Calu3 (cell line): ENCODE measurements at places on chromosomes 2 and 18. TPM values are rescaled to one million over a fixed set of nuclear protein-coding genes. Genes with fewer than 3 reads are reported as not detected.
A peak's percentile ranks its signal among the peaks of the same experiment; 100 is the strongest.

DNA sequence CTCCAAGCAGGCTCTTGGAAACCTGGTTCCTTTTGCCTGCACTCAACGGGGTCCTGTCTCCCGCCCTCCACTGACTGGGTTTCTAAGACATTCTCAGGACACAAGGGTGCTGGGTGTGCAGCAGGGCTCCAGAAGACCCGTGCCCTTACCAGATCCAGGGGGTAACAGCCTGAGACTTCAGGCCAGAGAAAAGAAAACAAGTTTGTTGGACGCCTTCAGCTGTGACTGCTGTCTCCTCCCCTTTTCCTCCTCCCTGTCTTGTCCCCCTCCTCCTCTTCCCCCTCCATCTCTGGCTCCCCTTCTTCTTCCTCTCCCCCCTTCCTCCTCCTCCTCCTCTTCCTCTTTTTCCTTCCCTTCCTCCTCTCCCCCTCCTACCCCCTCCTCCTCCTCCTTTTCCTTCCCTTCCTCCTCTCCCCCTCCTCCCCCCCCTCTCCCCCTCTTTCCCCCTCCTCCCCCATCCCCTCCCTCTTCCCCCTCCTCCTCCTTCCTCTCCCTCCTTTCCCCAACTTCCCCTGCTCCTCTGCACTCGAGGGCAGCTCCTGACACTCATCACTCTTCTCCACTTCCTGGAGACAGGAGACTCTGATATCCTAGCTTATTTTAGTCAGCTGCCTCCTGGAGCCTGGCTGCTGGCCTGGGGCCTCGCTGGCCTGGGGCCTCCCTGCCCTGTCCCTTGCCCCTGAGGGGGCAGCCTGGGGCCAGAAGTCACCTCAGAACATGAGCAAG lies 12.4 kb downstream of the ADRA2B start:
- DNase-seq: no peak

The CCDC121 gene
- total RNA-seq: 5.5 and 6.3 TPM in 2 replicates

DNA sequence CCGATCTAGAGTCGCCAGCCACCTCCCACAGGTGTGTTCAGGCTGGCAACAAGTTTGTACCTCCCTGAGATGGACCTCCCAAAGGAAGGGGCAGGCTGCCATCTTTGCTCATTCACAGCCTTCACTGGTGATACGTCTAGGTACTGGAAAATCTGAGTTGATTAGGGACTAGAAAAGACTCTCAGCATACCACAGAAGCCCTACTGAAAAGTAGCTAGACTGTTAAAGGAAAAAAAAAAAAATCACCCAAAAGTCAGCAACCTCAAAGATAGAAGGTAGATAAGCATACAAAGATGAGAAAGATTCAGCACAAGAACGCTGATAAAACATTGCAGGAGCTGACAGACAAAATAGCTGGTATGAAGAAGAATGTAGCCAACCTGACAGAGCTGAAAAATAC lies 128.6 kb upstream of the WDR75 start:
- DNase-seq: no peak

- DNase-seq: peak; percentile 91
These were observed 480.9 kb downstream of the TSN start for GRCh38 chr2:122236152-122236874.

DNA sequence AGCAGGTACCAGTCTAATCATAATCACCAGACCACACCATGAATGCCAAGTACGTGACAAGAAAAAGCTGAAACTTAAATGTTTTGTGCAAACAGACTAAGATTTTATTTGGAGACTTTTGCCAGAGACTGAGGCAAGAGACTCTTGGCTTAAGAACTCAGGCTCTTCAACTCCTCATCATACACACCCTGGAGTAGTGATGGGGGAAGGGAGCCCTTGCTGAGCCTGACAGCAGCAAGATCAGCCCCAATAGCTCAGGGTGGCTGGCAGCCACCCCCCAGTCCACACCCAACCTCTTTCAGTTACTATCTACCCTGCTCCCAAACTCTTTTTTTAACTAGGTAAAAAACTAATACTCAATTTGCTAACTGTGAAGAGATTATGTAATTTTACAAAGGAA lies 114.8 kb downstream of the CCBE1 start:
- DNase-seq: no peak

- DNase-seq: no peak
These were observed 892.5 kb upstream of the LRRTM1 start for GRCh38 chr2:81196933-81197628.

DNA sequence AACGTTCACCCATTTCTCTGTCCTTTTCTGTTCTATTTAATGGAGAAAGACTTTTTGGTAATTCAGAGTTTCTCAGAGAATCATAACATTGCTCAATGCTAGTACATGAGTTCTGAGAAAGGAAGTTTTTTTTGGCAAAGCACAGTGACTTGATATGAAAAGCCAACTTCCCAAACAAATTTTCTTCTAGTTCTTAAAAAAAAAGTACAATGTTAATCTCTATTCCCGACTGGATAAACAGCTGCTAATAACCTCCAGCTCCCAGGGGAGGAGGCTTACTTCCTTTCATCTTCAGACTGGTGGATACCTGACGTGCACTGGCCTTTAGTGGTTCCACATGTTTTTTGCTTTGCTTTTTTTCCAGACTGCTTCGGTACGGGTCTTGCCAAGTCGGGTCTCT lies 284.6 kb upstream of the CCDC68 start:
- no peak for DNase-seq

- no peak for DNase-seq
These were observed 19.0 kb downstream of the MTERF4 start for GRCh38 chr2:241083091-241083415.

The DNAJC27 gene
- total RNA-seq: 4.6 and 4.9 TPM in 2 replicates

DNA sequence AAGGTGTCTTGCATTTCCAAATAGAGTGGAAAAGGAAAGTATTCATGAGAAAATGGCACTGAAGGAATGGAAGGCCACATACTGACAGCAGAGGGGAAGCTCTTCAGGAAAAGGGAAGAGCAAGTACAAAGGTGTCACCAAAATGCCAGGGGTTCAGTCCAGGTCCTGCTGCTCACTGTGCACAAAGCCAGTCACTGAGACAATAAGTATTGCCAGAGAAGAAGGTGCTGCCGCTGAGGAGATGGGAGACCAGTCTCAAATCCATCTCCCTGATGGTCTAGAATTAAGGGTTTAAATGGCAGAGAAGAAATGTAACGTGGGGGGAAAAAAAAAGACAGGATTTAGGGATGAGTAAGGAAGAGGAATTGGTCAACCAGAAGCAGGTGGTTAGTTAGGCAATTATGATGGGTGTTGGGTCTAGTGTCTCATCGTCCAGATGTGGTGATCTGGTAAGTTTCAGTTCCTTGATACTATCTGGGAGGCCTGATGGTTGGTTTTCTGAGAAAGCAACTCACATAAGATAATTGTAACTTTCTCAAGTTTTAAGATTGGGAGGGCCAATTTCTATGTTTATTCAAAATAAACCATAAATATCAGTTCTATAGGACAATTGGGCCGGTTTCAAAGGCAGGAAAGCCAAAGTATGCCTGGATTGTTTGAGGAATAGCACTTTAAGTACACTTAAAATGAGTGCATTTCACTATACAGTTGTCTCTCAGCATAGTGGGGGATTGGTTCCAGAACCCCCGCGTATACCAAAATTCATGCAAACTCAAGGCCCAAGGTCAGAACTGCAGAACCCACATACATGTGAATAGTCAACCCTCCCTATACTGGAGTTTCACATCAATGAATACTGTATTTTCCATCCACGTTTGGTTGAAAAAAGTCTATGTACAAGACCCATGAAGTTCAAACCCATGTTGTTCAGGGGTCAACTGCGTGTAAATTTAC lies 109.1 kb upstream of the DNAJC10 start:
- no peak for DNase-seq

DNA sequence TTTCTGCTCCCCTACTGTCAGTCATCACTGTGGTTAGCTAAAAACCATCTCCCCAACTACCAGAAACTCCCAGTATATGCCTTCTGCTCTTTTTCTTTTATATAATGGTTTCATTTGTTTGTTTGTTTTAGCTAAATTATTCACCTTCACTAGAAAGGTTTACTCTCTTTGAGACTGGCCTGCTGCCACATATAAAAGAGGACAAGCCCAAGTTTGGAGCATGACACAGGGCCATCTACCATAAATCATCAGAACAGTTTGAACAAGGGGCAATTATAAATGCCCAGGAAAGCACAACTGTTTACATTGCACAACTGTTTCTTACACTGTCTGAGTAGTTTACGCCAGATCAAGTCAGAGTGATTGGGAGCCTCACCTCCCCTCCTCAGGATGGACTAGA lies 471.0 kb upstream of the PIK3C3 start:
- no peak for DNase-seq

- no peak for DNase-seq
These were observed 480.3 kb downstream of the MEIS1 start for GRCh38 chr2:66915237-66915636.

The SMYD1 gene
- total RNA-seq: not detected in 2 replicates

DNA sequence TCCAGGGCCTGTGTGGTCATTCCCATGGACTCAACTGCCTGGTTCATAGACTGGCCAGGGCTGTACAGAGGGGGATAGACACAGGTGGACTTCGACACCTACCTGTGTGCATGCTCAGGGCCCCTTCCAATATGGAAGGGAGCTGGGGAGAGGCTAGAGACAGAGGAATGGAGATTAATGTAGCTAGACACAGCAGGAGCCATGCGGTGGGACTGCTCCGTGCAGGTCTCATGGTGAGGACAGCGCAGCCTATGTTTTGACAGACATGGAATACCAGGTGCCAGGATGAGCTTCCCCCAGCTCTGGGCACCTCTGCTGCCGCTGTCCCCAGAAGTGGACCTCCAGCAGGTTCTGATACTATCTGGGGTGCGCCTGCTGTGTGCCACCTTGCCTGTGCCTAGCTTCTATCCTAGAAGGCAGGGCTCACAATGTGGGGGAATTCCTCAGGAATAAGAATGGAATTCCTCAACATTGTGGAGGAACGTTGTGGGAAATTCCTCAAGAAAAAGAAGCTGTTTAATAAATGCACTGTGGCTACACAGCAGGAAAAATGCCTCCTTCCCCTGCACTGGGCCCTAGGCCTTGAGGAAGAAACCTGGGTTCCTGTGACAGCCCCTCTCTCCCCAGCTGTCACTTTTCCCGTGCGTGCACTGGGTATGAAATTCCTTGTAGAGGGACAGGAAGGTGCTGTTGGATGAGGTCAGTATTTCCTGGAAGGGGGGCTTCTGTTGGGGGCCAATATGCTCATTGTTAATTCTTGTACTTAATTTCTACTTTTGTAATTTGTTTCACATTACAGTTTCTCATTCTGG lies 7.3 kb downstream of the IL1R1 start:
- no peak for DNase-seq

The DRC1 gene
- not detected in 2 replicates for total RNA-seq

The CDCA7 gene
- total RNA-seq: 39.0 and 48.2 TPM in 2 replicates

The ASB18 gene
- total RNA-seq: not detected in 2 replicates

- DNase-seq: no peak
These were observed 235.2 kb downstream of the GCA start for GRCh38 chr2:162579169-162579568.

The ECEL1 gene
- not detected in 2 replicates for total RNA-seq

- DNase-seq: no peak
These were observed 164.5 kb downstream of the XIRP2 start for GRCh38 chr2:167052825-167053224.

The ZNF519 gene
- 26.4 and 27.0 TPM in 2 replicates for total RNA-seq

The GRB14 gene
- total RNA-seq: 16.6 and 18.4 TPM in 2 replicates

DNA sequence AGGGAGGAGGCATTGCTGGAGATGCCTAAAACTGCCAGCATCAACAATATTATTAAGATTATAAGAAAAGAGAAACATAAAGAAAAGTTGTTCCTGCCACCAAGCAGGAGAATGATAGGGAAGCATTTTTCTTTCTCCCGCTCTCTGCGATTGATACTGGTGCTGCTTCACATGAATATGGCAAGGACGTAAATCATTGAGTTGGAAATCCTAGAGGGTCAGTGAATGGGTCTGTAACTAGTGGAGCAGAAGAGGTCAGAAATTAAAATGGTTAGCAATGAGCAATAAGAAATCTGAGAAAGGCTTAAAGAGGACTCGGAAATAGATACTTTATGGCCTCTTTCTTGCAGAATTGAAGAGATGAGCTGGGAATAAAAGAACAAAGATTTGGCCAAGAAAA lies 631.7 kb downstream of the BCL11A start:
- DNase-seq: no peak

DNA sequence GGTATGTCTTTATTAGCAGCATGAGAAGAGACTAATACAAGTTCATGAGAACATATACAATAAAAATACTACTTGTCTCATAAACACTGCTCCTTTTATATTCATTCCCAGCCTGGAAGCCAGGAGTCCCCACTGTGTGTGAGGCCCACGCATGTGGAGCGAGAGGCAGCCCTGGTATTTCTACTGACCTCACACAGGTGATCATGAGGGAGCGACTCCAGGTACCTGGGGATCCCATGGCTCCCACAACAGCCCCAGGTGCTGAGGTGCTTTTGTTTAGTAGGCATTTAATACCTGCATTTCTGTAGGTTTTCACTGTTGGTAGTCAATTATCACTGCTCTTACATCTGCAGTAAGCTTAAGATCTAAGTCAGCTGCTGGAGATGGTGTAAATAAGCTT lies 75.2 kb downstream of the ZNF516 start:
- no peak for DNase-seq

The FNDC4 gene
- 5.3 and 7.2 TPM in 2 replicates for total RNA-seq

- no peak for DNase-seq
These were observed 34.1 kb upstream of the MC4R start for GRCh38 chr18:60406721-60407120.

The TEX44 gene
- not detected in 2 replicates for total RNA-seq

GRCh38 chr2:21251216-21251980 lies 127.6 kb downstream of the TDRD15 start:
- DNase-seq: no peak

GRCh38 chr18:33467531-33467930 lies 27.0 kb upstream of the CCDC178 start:
- no peak for DNase-seq

The LAMA1 gene
- total RNA-seq: not detected in 2 replicates

DNA sequence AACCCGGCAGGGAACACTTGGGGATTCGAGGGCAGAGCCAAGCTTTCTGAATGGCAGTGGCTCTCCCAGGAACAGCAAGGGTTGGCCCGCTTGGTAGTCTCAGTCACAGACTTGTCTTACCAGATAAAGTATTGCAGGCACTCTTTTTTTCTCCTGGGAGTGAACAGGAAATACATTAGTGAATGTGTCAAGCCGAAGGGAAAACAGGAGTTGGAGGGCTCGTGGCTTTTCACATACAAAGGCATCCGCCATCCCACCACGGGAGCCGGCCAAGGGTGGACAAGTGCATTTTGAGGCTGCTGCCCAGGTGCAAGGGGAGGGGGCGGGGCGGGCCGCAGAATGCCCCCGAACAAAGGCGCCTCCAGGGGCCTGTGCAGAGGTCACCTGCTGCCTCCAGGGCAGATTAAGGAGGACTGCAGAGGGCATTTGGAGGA lies 163.3 kb upstream of the SIX3 start:
- DNase-seq: no peak

The HOXD8 gene
- not detected in 2 replicates for total RNA-seq
